ENCODE measurements at places on chromosomes 11 and 22.

DNA sequence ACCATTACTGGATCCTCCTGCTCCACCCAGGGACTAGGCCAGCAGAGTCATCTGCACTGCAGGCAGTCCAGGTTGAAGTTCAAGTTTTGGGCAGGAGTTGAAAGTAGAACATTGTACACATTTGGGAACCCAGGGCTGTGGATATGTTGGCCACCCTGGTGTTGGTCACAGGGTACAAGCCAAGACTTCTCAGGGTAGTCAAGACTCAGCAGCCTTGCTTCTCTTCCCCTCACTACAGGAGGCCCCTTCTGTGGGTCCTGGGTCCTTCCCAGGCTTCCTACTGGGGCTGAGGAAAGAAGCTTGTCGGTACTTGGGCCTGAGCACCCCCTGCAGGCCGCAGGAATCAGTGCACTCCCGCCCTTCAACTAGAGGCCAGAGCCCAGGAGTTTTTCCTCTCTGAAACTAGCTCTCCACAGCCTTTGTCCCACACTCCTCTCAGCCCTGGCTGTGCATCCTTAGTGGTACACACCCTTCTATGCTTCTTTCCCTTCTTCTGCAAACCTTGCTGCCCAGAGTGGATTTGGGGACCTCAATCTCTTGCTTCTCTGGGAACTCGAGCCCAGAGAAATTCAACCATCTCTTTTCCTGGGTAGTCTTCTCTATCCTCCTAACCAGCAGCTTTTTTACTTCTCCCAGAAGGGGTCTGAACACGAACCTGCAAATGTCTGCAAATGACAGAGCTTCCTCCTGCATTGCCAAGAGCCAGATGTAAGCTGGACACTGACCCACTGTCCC is 2.6 kb upstream of the HPX start:
- peak; percentile 38 for DNase-seq

DNA sequence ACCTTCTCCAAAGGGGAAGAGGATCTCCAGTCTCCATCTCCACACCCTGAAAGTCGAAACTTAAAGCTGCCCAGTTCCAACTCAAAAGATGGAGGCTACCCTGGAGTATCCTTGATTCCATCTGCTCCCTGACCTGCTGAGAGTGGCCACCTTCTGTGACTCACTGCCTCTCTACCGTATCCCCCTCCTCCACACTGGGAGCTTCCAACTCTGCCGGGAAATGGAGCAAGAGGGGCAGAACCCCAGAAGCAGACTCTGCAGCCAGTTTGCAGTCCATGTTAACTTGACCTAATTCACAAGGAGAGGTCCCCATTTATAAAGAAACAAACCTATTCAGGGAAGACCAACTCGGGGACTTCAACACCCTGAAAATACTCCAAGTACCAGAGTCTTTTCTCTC is 22.0 kb upstream of the IRAG1 start:
- DNase-seq = no peak

- DNase-seq = no peak
These were observed 8.0 kb downstream of the NUMA1 start for GRCh38 chr11:72072348-72072747.

DNA sequence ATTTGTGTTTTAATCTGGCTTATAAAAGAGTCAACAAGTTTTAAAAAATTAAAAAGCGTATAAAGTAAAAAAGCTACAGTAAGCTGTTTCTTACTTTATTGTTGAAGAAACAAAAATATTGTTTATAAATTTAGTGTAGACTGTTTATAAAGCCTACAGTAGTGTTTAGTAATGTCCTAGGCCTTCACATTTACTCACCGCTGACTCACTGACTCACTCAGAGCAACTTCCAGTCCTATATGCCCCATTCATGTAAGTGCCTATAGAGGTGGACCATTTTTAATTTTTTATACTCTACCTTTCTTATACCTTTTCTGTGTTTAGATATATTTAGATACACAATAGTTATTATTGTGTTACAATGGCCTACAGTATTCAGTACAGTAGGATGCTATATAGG is 12.2 kb downstream of the MPPED2 start:
- DNase-seq = no peak

GRCh38 chr11:101133190-101133589 is 3.6 kb upstream of the PGR start:
- no peak for DNase-seq

Measured in stimulated activated CD4-positive, alpha-beta T cell treated with anti-CD3 and anti-CD28 coated beads, Interleukin-4, amount 100 ng/mL, for 4 hours (primary cell).